ENCODE measurements at places on chromosomes 3 and 15.

DNA sequence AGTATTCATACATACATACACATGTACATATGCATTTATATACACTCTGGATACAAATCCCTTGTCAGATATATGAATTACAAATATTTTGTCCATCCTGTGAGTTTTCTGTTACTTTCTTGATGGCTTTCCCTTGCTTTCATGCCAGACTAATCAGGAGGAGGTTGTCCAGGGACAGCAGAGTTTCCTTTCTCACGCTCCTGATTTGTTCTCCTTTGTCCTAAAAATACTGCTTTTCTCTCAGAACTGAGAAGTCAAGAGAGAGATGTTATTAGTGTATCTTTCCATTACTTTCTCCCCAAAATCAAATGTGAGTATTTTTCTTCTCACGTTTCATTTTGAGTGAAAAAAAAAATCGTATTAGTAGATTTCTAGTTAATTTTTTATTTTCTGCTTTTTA, 12.1 kb upstream of the TCAIM start:
- DNase-seq: no peak

DNA sequence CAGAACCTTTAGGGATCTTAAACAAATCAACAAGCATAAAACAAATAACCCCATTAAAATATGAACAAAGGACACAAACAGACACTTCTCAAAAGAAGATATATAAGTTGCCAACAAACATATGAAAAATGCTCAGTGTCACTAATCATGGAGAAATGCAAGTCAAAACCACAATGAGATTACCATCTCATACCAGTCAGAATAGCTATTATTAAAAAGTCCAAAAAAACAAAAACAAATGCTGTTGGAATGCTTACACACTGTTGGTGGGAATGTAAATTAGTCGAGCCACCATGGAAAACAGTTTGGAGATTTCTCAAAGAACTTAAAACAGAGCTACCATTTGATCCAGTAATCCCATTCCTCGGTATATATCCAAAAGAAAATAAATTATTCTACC, 423.6 kb downstream of the OTOL1 start:
- no peak for DNase-seq

- DNase-seq: no peak
Measured at GRCh38 chr3:160232014-160232413, 6.8 kb downstream of the C3orf80 start.

- no peak for DNase-seq
Measured at GRCh38 chr15:23572844-23573243, 7.4 kb downstream of the MKRN3 start.

DNA sequence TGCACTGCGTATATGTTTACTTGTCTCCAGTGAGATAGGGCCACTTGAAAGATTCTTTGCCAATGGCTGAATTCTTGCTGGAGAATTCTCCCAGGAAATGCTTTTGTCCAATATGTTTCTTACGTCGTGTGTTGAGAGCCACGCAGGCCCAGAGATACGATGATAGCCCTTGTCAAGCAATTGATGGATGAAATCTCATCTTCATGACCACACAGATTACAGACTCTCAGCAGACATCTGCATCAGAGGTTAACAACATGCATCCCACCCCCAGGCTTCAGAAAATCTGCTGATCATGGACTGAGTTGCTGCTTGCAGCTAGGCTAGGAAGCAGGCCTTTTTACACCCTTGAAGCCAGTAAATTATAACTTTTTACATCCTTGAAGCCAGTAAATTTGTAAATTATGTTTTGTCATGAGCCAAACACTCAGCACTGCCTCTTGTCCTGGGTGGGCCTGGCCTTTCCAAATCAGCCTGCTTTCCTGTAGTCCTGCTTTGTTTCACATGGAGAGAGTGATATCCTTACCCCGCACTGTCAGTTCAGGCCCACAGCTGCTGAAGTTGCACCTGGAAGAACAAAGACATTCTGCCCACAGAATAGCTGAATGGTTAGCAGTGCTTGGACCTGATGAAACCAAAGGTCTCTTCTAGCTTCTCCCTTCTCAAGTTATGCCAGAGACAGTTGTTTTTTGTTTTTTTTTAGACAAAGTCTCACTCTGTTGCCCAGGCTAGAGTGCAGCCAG, 84.4 kb downstream of the GPR156 start:
- DNase-seq: no peak

GRCh38 chr15:57256939-57257338, 119.4 kb upstream of the CGNL1 start:
- DNase-seq: no peak

DNA sequence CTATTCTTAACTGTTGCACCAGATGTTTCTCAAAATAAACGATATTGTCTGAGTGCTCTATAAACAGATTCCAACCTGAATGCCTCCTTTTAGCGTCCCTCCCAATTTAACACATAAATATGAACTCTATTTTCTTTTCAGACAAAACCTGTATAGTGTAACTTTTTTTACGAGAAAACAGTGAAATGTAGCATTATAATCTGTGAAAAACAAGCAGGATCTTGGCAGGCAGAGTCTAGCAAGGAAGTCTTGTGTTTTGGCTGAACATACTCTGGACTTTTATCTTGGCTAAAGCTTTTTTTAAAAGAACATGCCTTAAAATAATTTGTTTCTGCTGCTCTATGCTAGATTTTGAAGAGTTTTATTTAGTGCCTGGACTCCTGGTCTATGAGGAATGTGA, 150.5 kb downstream of the ROBO2 start:
- DNase-seq: no peak

All from fibroblast of mammary gland (primary cell).